Hepatocyte (in vitro differentiated cells): ENCODE measurements at places on chromosomes 12 and 14. TPM values are rescaled to one million over a fixed set of nuclear protein-coding genes. Genes with fewer than 3 reads are reported as not detected.
A peak's percentile ranks its signal among the peaks of the same experiment; 100 is the strongest.

Gene WNT5B
- 16.6 and 19.9 TPM in 2 replicates for total RNA-seq

Gene BRMS1L
- 12.6 and 14.2 TPM in 2 replicates for total RNA-seq

Gene KRT72
- not detected in 2 replicates for total RNA-seq

Gene B4GALNT3
- 10.6 and 13.9 TPM in 2 replicates for total RNA-seq

GRCh38 chr14:85516239-85517113 is 13.5 kb upstream of the FLRT2 start:
- peaks cover 26% of the 10 kb centered on the region for H3K4me1 ChIP-seq
- H3K4me3 ChIP-seq: no peak overlapping the region
- H3K27me3 ChIP-seq: no peaks in the 10 kb centered on the region

GRCh38 chr12:5318874-5319273 is 113.0 kb upstream of the NTF3 start:
- H3K4me1 ChIP-seq: peaks cover 5% of the 10 kb centered on the region
- H3K27me3 ChIP-seq: no peaks in the 10 kb centered on the region
- peak; percentile 65 for DNase-seq
- no peaks in the 10 kb centered on the region for H3K36me3 ChIP-seq

DNA sequence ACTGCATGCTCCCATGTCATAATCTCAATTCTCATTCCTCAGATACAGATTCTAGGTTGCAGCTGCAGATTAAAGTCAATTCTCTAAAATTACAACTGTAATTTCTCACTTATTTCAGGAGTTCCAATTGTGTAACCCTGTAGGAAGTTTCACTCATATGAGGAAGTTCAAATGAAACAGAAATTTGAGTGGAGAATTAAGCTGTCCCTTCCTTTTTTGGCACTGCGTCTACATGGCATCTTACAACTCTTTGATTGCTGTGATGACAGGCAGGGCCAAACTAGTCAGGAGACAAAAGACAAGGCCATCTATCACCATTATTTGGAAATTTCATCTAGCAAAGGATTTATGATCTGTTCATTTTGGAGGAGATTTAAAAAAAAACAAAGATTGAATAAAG is 13.3 kb upstream of the GRIP1 start:
- no peak for DNase-seq
- H3K4me3 ChIP-seq: no peak overlapping the region
- no peaks in the 10 kb centered on the region for H3K4me1 ChIP-seq
- H3K36me3 ChIP-seq: no peaks in the 10 kb centered on the region
- H3K27me3 ChIP-seq: no peaks in the 10 kb centered on the region
- H3K27ac ChIP-seq: no peak overlapping the region

DNA sequence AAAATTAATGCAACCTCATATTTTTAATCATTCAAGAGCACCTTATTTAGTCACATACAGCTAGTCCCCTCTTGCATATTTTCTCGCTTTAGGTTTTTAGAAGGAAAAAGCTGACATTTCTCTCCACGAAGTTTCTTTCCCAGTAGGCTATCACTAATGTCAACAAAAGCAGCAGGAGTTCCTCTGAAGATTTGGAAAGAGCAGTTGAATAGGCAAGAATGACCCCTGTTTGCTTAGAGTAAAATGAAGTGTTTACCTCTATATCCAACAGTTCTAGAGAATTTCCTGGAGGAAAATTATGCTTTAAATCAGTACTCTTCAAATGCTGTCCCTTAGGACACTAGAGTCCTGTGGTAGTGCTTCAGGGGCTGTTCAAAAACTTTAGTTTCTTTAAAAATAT is 188.1 kb upstream of the PRKD1 start:
- no peaks in the 10 kb centered on the region for H3K4me1 ChIP-seq
- H3K36me3 ChIP-seq: no peaks in the 10 kb centered on the region
- DNase-seq: no peak

- DNase-seq: no peak
- H3K27ac ChIP-seq: no peak overlapping the region
- no peaks in the 10 kb centered on the region for H3K4me1 ChIP-seq
- H3K4me3 ChIP-seq: no peak overlapping the region
- no peaks in the 10 kb centered on the region for H3K27me3 ChIP-seq
- H3K36me3 ChIP-seq: no peaks in the 10 kb centered on the region
Measured at GRCh38 chr12:93889516-93890212, 212.5 kb downstream of the CRADD start.

DNA sequence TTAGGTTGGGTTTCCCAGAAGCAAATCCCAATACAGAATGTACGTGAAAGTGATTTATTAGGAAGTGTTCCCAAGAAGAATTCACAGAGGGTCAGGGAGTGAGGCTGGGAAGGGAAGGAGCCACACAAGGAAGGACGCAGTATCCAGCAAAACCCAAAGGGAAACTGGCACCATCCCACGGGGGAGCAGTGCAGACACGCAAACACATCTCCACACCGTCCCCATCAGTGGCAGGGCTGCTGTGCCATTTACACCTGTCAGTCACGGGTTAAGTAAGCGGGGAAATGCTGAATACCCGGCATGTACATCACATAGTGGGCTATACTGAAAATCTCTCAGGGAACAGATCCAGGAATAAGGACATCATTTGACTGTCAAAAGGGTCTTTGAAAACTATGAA is 93.9 kb downstream of the SLC38A1 start:
- H3K27me3 ChIP-seq: no peaks in the 10 kb centered on the region
- no peak overlapping the region for H3K27ac ChIP-seq
- H3K4me1 ChIP-seq: no peaks in the 10 kb centered on the region
- DNase-seq: no peak
- H3K4me3 ChIP-seq: no peak overlapping the region

DNA sequence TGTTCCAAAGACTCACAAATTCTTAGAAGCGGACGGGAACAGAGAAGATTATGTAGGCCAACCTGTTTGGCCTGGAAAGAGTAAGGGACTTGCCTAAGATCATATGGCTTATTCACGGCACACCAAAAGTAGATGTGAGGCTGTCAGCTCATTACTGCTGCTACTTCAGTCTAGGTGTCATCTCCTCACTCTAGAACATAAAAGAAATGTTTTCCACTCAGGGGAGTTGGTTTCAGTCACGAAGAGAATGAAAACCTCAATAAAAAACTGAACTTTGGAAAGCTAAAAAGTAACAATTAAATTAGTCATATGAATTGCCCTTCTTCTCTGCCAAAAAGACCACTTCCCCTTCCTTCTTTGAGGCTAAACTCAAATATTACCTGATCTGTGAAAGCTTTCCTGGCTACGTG is 658 bp upstream of the CEP128 start:
- no peaks in the 10 kb centered on the region for H3K36me3 ChIP-seq
- no peak for DNase-seq
- peak overlapping the region; percentile 33 for H3K27ac ChIP-seq
- H3K27me3 ChIP-seq: no peaks in the 10 kb centered on the region
- no peak overlapping the region for H3K4me3 ChIP-seq
- no peaks in the 10 kb centered on the region for H3K4me1 ChIP-seq

- no peak overlapping the region for H3K27ac ChIP-seq
- no peaks in the 10 kb centered on the region for H3K27me3 ChIP-seq
- H3K4me3 ChIP-seq: no peak overlapping the region
- H3K4me1 ChIP-seq: no peaks in the 10 kb centered on the region
- DNase-seq: no peak
- H3K36me3 ChIP-seq: no peaks in the 10 kb centered on the region
Measured at GRCh38 chr14:77241955-77242354, 29.1 kb downstream of the NGB start.

GRCh38 chr12:30847259-30847658 is 79.3 kb upstream of the TSPAN11 start:
- no peaks in the 10 kb centered on the region for H3K4me1 ChIP-seq
- H3K27me3 ChIP-seq: no peaks in the 10 kb centered on the region
- H3K27ac ChIP-seq: no peak overlapping the region

GRCh38 chr12:13100882-13101769 is 2.3 kb downstream of the GSG1 start:
- peak overlapping the region; percentile 99 for H3K27ac ChIP-seq
- H3K4me3 ChIP-seq: peak overlapping the region; percentile 37
- H3K36me3 ChIP-seq: no peaks in the 10 kb centered on the region
- no peaks in the 10 kb centered on the region for H3K27me3 ChIP-seq
- H3K4me1 ChIP-seq: peaks cover 50% of the 10 kb centered on the region

DNA sequence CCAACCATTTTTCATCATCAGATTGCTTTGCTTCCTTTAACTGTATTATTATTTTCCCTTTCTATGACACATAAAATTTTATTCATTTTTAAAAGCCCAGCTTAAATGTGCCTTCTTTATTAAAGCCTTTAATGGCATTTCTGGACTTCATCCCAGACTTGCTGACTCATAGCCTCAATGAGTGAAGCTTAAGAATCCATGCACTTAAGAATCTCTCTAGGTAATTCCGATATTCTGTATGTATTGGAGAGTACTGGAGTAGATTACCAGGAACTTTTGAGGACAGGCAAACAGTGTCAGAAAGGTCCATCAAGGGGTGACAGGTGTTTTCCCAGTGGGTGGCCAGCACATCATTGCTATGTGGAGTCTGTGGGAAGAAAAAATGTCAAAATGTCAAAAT is 107.9 kb downstream of the PTPRQ start:
- H3K4me1 ChIP-seq: no peaks in the 10 kb centered on the region
- no peak overlapping the region for H3K4me3 ChIP-seq
- H3K36me3 ChIP-seq: no peaks in the 10 kb centered on the region

DNA sequence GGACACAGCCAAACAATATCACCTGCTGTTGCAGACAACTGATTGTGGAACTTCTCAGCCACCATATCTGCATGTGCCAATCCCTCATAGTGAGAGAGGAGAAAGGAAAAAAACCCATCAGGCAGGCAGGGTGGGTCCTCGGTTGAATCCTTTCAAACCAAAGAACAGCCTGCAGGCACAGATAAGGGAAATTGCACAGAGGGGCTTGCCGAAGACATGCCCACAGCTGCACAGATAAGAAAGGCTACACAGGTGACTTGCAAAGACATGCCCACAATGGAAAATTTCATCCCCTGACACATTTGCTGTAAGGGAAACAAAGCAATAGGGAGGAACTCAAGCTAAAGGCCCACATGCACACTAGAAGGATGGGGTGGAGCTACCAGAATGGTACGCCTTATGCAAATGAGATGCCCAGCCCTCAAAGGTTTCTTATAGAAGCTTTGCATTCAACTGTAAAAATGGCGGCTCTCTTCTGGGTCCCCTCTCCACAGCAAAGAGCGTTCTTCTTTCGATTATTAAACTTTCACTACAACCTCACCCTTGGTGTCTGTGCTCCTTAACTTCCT is 170.0 kb upstream of the TMPO start:
- DNase-seq: no peak
- no peaks in the 10 kb centered on the region for H3K36me3 ChIP-seq
- H3K27ac ChIP-seq: no peak overlapping the region
- no peaks in the 10 kb centered on the region for H3K4me1 ChIP-seq
- H3K4me3 ChIP-seq: no peak overlapping the region
- no peaks in the 10 kb centered on the region for H3K27me3 ChIP-seq

- no peak for DNase-seq
- no peaks in the 10 kb centered on the region for H3K36me3 ChIP-seq
- H3K27ac ChIP-seq: no peak overlapping the region
- no peaks in the 10 kb centered on the region for H3K27me3 ChIP-seq
- peaks cover 10% of the 10 kb centered on the region for H3K4me1 ChIP-seq
Measured at GRCh38 chr14:87186737-87187136, 806.2 kb downstream of the GALC start.

GRCh38 chr12:63387771-63388170 is 236.8 kb upstream of the AVPR1A start:
- no peaks in the 10 kb centered on the region for H3K27me3 ChIP-seq
- peak overlapping the region; percentile 44 for H3K27ac ChIP-seq
- H3K4me3 ChIP-seq: no peak overlapping the region
- no peaks in the 10 kb centered on the region for H3K36me3 ChIP-seq

- DNase-seq: no peak
- no peak overlapping the region for H3K4me3 ChIP-seq
- H3K27me3 ChIP-seq: no peaks in the 10 kb centered on the region
- no peaks in the 10 kb centered on the region for H3K4me1 ChIP-seq
- no peak overlapping the region for H3K27ac ChIP-seq
Measured at GRCh38 chr12:63021116-63021515, 86.2 kb upstream of the PPM1H start.

- H3K27me3 ChIP-seq: no peaks in the 10 kb centered on the region
- no peaks in the 10 kb centered on the region for H3K4me1 ChIP-seq
- peak; percentile 8 for DNase-seq
- no peak overlapping the region for H3K27ac ChIP-seq
- H3K36me3 ChIP-seq: no peaks in the 10 kb centered on the region
Measured at GRCh38 chr14:84340938-84341337, 1189.0 kb upstream of the FLRT2 start.

DNA sequence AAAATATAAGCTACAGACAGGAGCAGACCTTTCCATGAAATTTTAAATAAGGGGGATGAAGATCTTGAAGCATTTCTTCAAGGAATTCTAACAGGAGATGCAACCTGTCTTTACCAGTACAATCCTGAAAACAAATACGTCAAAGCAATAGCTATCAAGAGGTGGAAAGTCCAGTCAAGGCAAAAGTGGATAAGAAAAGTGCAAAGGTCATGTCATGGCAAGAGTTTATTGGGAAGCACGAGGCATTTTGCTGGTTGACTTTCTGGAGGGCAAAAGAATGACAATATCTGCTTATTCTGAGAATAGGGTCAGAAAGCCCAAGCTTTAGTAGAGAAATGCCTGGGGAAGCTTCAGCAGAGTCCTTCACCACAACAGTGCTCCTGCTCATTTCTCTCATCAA is 34.3 kb upstream of the PRB4 start:
- H3K27ac ChIP-seq: peak overlapping the region; percentile 42
- H3K4me1 ChIP-seq: peaks cover 3% of the 10 kb centered on the region
- DNase-seq: peak; percentile 13
- no peaks in the 10 kb centered on the region for H3K36me3 ChIP-seq

- peaks cover 11% of the 10 kb centered on the region for H3K4me1 ChIP-seq
- H3K27ac ChIP-seq: no peak overlapping the region
- H3K27me3 ChIP-seq: no peaks in the 10 kb centered on the region
- H3K36me3 ChIP-seq: no peaks in the 10 kb centered on the region
Measured at GRCh38 chr12:211639-212414, 2.1 kb downstream of the SLC6A12 start.

GRCh38 chr14:33561488-33562175 is 389.2 kb downstream of the EGLN3 start:
- DNase-seq: no peak
- peaks cover 10% of the 10 kb centered on the region for H3K4me1 ChIP-seq
- H3K4me3 ChIP-seq: no peak overlapping the region
- no peaks in the 10 kb centered on the region for H3K27me3 ChIP-seq
- H3K27ac ChIP-seq: no peak overlapping the region

DNA sequence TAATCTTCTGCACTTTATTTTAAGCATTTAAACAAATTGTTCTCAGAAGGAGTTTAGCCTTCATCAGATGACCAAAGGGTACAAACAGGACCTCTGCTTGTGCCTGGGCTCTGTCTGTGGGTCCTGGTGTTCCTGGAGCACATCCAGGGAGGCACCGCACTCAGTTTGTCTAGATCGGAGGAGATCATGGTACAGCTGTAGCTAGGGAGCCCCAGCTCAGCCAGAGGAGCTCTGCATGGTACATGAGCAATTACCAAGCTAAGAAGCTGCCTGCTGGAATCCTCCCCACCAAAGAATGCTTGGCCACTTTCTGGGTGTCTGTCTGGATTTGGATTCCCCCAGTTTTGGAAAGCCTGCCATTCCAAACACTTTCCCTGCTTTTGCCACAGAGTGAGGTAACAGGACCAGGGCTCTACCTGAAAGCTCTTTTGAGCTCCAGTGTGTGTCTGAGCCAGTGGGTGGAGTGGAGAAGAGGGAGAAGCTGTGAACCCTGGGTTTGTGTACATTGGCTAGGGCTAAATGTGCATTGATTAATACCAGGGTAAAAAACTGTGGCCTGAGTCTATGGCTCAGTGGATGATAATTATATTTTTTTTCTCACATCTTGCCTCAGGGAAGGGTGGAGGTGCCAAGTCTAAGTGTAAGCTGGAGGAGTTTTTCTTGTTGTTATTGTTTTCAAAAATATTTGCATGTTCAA is 163.7 kb upstream of the IGF1 start:
- H3K27me3 ChIP-seq: no peaks in the 10 kb centered on the region
- no peak for DNase-seq
- no peaks in the 10 kb centered on the region for H3K4me1 ChIP-seq
- no peaks in the 10 kb centered on the region for H3K36me3 ChIP-seq
- no peak overlapping the region for H3K27ac ChIP-seq
- no peak overlapping the region for H3K4me3 ChIP-seq
